ENCODE measurements at places on chromosomes 11 and 22. TPM values are rescaled to one million over a fixed set of nuclear protein-coding genes. Genes with fewer than 3 reads are reported as not detected.

PPFIBP2 gene
- total RNA-seq: 2.9 TPM

SEPTIN3 gene
- total RNA-seq: not detected

MRGPRX4 gene
- total RNA-seq: not detected

AIFM3 gene
- total RNA-seq: 0.47 TPM

OR6T1 gene
- total RNA-seq: not detected

MS4A3 gene
- total RNA-seq: not detected

RAB38 gene
- total RNA-seq: 2.7 TPM

OR51A7 gene
- not detected for total RNA-seq

OR8D4 gene
- total RNA-seq: not detected

RNASEH2C gene
- total RNA-seq: 48.0 TPM

C11orf21 gene
- total RNA-seq: not detected

SSTR3 gene
- total RNA-seq: not detected

APLNR gene
- under 0.01 TPM for total RNA-seq

GSTT2B gene
- total RNA-seq: 5.1 TPM

FIBIN gene
- not detected for total RNA-seq

MS4A4E gene
- not detected for total RNA-seq

IFITM1 gene
- total RNA-seq: 8.3 TPM

NCAPH2 gene
- 29.2 TPM for total RNA-seq

PRAME gene
- total RNA-seq: 0.09 TPM

NLRP14 gene
- 0.09 TPM for total RNA-seq

KCNE3 gene
- total RNA-seq: 0.28 TPM

INPP5J gene
- 0.47 TPM for total RNA-seq

TUBA8 gene
- 0.94 TPM for total RNA-seq

GNAZ gene
- 0.66 TPM for total RNA-seq

FAM181B gene
- total RNA-seq: not detected

P2RY2 gene
- 4.0 TPM for total RNA-seq

PLEKHB1 gene
- 0.36 TPM for total RNA-seq

OR8K1 gene
- total RNA-seq: not detected

PRMT3 gene
- total RNA-seq: 13.6 TPM

TFIP11 gene
- total RNA-seq: 38.1 TPM

CTSC gene
- total RNA-seq: 98.2 TPM
